T-cell (primary cell): ENCODE measurements at places on chromosomes 13 and 19. TPM values are rescaled to one million over a fixed set of nuclear protein-coding genes. Genes with fewer than 3 reads are reported as not detected.
A peak's percentile ranks its signal among the peaks of the same experiment; 100 is the strongest.

GRCh38 chr13:60028021-60028420 lies 135.7 kb downstream of the DIAPH3 start:
- H3K27me3 ChIP-seq: peaks cover 2% of the 10 kb centered on the region
- no peak overlapping the region for H3K4me3 ChIP-seq
- no peak overlapping the region for H3K27ac ChIP-seq
- no peaks in the 10 kb centered on the region for H3K4me1 ChIP-seq
- no peaks in the 10 kb centered on the region for H3K36me3 ChIP-seq

- no peaks in the 10 kb centered on the region for H3K36me3 ChIP-seq
- no peak for DNase-seq
- no peaks in the 10 kb centered on the region for H3K27me3 ChIP-seq
- no peaks in the 10 kb centered on the region for H3K4me1 ChIP-seq
- H3K4me3 ChIP-seq: no peak overlapping the region
Measured at GRCh38 chr13:37529751-37530385, 68.7 kb downstream of the POSTN start.

DNA sequence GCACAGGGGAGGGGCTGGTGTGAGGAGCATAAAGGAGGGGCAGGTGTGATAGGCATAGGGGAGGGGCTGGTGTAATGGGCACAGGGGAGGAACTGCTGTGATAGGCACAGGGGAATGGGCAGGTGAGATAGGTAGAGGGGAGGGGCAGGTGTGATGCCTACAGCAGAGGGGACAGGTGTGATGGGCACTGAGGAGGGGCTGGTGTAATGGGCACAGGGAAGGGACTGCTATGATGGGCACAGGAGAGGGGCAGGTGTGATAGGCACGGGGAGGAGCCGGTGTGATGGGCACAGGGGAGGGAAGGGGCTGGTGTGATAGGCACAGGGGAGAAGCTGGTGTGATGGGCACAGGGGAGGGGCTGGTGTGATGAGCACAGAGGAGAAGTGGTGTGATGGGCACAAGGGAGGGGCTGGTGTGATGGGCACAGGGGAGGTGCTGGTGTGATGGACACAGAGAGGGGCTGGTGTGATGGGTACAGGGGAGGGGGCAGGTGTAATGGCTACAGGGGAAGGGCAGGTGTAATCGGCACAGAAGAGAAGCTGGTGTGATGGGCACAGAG lies 39.5 kb upstream of the POP4 start:
- no peak for DNase-seq
- H3K4me1 ChIP-seq: no peaks in the 10 kb centered on the region
- H3K4me3 ChIP-seq: no peak overlapping the region
- H3K27me3 ChIP-seq: no peaks in the 10 kb centered on the region
- H3K27ac ChIP-seq: no peak overlapping the region

DNA sequence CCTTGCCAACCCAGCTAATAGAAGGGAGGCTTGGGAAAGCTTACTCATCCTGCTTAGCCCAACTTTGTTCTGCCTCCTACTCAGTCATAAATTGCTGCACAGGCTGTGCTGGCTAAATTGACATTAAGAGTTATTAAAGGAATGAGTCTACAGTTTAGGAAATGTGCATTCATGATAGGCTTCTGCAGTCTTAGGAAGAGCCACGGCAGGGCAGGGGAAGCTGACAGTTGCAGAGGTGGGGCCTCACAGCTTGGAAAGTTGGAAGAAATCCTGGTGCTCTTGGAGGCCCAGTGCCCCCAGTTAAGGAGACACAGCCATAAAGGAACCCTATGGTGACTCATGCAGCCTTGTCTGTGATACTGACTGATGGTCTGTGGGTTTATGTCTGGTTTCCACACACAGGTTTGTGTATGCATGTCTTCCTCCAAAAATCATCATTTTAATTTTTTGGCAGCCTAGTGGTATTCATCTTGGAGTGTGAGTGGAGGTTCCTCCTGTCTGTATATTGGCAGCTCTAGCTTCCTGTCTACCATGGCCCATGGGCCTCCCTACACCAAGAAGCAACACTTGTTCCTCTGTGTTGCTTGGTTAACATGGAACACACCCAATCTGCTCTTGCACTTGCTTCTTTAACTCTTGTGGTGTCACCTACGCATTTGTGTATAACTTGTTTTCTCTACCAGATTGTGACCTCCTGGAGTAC lies 135.0 kb upstream of the KL start:
- no peak for DNase-seq
- no peaks in the 10 kb centered on the region for H3K27me3 ChIP-seq
- H3K36me3 ChIP-seq: no peaks in the 10 kb centered on the region
- no peaks in the 10 kb centered on the region for H3K4me1 ChIP-seq
- H3K27ac ChIP-seq: no peak overlapping the region

DNA sequence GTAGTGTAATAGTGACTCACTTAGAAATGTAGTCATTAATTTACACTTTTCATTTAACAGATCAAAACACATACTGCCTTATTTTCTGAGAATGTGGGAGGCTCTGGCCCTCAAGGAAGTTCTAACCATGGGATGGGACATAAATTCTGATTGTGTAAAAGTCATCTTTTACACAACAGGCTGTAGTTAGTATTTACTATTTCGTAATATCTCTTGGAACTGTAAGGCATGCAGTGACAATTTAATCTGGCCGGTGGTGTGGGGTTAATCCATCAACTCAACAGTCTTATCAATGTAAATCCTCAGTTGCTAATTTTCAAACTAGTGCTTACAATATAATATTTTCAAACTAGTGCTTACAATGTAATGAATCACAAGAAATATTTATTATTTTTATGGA lies 1599.2 kb downstream of the EFNB2 start:
- H3K4me1 ChIP-seq: no peaks in the 10 kb centered on the region
- no peak overlapping the region for H3K27ac ChIP-seq
- DNase-seq: no peak
- H3K4me3 ChIP-seq: no peak overlapping the region
- H3K27me3 ChIP-seq: no peaks in the 10 kb centered on the region

- no peak overlapping the region for H3K27ac ChIP-seq
- no peak for DNase-seq
- H3K36me3 ChIP-seq: no peaks in the 10 kb centered on the region
- H3K4me3 ChIP-seq: no peak overlapping the region
- H3K4me1 ChIP-seq: no peaks in the 10 kb centered on the region
- H3K27me3 ChIP-seq: no peaks in the 10 kb centered on the region
Measured at GRCh38 chr13:94753327-94753726, 41.0 kb upstream of the SOX21 start.

DNA sequence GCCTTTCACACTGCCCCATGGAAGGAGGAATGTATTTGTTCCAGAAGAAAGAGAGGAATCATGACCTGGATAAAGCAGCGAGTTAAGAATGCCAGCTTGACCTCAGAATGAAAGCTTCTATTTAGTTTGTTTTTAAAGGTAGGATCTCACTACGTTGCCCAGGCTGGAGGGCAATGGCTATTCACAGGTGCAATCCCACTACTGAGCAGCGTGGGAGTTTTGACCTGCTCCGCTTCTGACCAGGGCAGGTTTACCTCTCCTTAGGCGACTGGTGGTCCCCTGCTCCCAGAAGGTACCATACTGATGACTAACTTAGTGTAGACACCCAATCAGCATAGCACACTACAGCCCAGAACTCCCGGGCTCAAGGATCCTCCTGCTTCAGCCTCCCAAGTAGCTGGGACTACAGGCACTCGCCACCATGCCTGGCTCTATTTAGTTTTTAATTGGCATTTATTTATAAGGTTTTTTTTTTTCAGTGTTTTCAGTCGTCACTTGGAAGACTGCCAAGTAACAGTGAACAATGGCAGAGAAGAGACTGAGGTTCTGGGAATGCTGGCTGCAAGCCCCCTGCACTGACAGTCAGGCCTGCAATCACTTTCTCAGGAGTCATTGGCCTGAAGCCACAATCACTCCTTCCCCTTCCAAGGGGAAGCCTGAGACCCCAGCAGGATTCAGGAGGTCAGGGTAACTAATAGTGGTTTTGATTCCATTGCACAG lies 73.1 kb downstream of the EPS15L1 start:
- no peaks in the 10 kb centered on the region for H3K4me1 ChIP-seq
- DNase-seq: no peak
- H3K27me3 ChIP-seq: no peaks in the 10 kb centered on the region
- H3K27ac ChIP-seq: peak overlapping the region; percentile 52
- no peak overlapping the region for H3K4me3 ChIP-seq

- H3K27ac ChIP-seq: no peak overlapping the region
- no peaks in the 10 kb centered on the region for H3K36me3 ChIP-seq
- no peak for DNase-seq
- H3K4me1 ChIP-seq: no peaks in the 10 kb centered on the region
- H3K4me3 ChIP-seq: no peak overlapping the region
Measured at GRCh38 chr13:39130301-39130700, 92.0 kb downstream of the NHLRC3 start.

- H3K27ac ChIP-seq: no peak overlapping the region
- no peaks in the 10 kb centered on the region for H3K27me3 ChIP-seq
- no peak for DNase-seq
- H3K4me3 ChIP-seq: no peak overlapping the region
Measured at GRCh38 chr13:42815681-42816080, 34.3 kb downstream of the FAM216B start.

DNA sequence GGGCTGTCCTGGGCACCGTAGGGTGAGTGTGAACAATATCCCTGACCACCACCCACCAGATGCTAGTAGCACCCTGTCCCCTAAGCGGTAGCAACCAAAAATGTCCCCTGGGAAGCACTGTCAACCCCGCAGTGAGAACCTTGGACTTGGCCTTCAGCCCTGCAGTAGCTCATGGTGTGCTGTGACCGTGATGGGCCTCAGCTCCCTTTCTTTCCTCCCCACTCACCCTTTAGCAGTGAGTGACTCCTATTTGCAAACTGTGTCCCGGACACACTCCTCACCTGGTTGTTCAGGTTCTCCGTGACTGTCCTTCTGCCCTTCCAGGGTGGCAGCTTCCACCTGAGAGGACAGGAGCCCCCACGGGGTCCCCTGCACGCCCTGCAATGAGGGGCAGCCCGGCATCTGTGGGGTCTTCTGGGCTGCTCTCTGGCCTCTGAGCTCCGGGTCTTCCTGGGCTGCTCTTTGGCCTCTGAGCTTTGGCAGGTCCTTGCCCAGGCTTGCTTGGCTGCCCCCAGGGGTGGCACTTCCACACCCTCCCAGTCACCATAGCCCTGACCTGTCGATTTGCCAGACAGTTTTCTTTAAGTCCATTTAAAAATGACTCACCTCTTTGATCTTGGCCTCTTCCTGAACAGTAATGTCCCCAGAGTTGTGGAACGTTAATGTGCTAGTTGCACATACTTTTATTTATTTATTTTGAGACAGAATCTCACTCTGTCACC lies 3.8 kb downstream of the KDM4B start:
- no peak overlapping the region for H3K4me3 ChIP-seq
- no peak overlapping the region for H3K27ac ChIP-seq
- H3K4me1 ChIP-seq: peaks cover 10% of the 10 kb centered on the region

DNA sequence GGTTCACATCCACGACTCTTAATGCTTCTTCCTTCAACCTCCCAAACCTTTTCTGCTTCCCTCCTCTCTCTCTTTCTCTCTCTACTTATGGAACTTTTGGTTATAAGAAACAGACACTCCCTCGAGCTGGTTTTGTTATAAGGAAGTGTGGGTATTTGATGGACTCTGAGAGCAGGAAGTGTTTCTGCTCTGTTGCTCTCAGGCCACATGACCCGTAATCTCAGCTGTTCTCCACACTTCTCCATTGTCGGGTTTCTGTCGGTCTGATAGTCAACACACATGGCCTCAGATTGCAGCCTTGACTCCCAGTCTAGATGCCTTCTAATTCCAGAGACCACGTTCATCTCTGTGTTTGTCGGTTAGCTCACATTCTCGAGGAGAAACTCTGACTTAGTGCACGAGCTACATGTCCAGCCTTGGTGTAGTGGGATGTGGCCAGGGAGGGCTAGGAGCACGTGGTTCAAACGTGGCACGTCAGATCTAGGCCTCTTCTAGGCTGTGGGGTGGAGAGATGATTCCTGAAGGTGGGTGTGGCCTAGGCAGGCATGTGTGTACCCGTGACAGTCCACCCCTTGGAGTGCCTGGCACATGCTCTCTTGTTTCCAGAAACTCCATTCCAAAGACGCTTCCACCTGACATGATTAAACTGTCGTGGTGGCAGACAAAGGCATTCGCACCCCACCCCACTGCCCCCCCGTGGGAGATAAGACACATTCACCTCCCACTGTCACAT lies 26.3 kb downstream of the CNFN start:
- H3K4me3 ChIP-seq: no peak overlapping the region
- no peaks in the 10 kb centered on the region for H3K27me3 ChIP-seq
- H3K4me1 ChIP-seq: no peaks in the 10 kb centered on the region
- no peak overlapping the region for H3K27ac ChIP-seq
- H3K36me3 ChIP-seq: peaks cover 7% of the 10 kb centered on the region

DNA sequence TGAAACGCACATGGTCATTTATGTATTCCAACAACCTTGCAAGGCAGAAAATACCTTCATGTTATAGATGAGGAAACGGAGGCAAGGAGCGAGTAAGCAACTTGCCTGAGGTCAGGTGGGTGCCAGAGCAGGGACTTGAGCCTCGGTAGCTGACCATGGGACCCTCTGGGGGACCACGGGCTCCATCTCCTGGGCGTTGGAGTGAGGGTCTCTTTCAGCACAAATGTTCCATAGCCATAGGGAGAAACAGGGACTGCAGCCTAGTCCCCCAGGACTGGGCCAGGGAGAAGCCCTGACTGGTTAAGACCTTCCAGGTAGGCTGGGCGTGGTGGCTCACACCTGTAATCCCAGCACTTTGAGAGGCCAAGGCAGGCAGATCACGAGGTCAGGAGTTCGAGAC lies 38.4 kb upstream of the ADGRE5 start:
- H3K4me1 ChIP-seq: no peaks in the 10 kb centered on the region
- no peaks in the 10 kb centered on the region for H3K27me3 ChIP-seq
- no peak overlapping the region for H3K27ac ChIP-seq
- H3K4me3 ChIP-seq: no peak overlapping the region
- no peak for DNase-seq
- H3K36me3 ChIP-seq: no peaks in the 10 kb centered on the region

DNA sequence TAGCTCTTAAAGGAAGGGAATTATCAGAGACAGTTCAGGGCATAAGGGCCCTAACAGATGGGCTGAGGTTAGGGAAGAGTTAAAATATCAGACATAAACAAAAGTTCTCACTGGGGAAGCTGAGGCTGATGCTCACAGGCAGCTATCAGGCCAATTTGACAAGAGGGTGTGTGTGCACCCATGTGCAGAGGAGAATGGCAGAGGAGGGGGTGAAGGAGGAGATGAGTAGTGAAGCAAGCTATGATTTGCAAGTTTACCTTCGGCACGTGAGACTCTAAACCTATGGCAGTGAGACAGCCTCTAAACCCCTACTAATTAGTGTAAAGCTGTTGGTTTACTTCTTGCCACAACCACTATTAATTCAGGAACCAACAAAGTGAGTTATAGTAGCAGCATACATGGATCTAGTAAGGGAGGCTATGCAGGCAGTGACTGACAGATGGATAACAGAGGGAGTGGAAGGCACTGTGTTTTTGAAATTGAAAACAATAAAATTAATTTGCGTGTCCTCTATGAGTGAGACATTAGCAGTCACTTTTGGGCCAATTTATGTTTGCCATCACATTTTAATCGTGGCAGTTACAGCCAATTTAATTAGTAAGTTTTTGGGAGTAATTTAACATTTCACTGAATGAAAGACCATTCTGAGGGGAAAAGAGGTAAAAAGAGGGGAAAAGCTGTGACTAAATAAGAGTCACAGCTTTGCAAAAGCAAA lies 99.6 kb upstream of the HTR2A start:
- no peak overlapping the region for H3K4me3 ChIP-seq
- no peak overlapping the region for H3K27ac ChIP-seq
- H3K36me3 ChIP-seq: no peaks in the 10 kb centered on the region
- no peaks in the 10 kb centered on the region for H3K4me1 ChIP-seq
- H3K27me3 ChIP-seq: no peaks in the 10 kb centered on the region

GRCh38 chr19:44587963-44588770 lies 25.2 kb upstream of the IGSF23 start:
- H3K27ac ChIP-seq: no peak overlapping the region
- no peak for DNase-seq
- no peaks in the 10 kb centered on the region for H3K27me3 ChIP-seq

NALCN gene
- not detected for total RNA-seq

FREM2 gene
- total RNA-seq: not detected

ZSCAN4 gene
- total RNA-seq: not detected

RCBTB1 gene
- 23.9 TPM for total RNA-seq

POLD1 gene
- total RNA-seq: 54.0 TPM

FAM216B gene
- total RNA-seq: not detected

DIRAS1 gene
- total RNA-seq: 0.69 TPM
